ENCODE measurements at places on chromosomes 2 and 18.

- no peak for DNase-seq
Measured at GRCh38 chr2:235621736-235622135, 127.9 kb downstream of the AGAP1 start.

GRCh38 chr18:60413944-60414547 is 41.5 kb upstream of the MC4R start:
- DNase-seq: peak; percentile 15

DNA sequence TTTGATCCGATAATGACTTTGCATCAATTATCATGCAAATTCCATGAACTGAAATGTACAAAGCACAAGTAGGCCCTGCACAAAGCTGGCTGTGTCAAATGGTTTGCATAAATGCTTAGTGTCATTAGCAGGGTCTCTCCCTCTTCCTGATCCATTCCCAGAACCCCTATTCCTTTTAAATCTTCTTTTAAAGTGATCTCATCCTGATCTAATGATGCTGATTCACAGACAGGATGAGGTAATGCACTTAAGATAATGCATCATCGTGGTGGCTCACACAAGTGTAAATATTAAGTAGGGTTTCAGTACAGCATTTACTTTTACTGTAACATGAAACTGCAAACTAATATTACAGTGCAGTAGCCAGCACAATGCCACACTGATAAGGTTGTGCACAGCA is 304.8 kb upstream of the SOX11 start:
- DNase-seq: no peak

GRCh38 chr2:27145682-27146081 is 3.1 kb upstream of the TCF23 start:
- no peak for DNase-seq

DNA sequence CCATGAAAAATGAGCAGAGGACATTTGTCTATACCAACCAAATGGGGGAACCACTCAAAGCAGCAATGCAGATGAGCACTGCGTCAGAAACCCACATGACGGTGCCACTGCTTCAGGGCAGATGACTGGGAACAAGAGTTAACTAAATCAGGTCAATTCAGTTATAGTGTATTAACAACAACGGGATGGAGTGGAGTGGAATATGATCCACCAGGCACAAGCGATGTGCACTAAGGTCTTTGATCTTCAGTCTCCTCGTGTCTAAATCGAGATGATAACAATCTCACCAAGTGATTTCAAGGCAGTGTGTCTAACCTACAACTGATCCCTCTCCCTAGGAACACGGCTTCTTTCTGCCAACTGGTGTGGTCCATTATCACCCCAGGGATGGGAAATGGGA is 269.0 kb downstream of the RAD51AP2 start:
- DNase-seq: no peak
